ENCODE measurements at places on chromosomes 6 and 20.

GRCh38 chr20:44485078-44485829, 9.6 kb downstream of the TTPAL start:
- DNase-seq: no peak

DNA sequence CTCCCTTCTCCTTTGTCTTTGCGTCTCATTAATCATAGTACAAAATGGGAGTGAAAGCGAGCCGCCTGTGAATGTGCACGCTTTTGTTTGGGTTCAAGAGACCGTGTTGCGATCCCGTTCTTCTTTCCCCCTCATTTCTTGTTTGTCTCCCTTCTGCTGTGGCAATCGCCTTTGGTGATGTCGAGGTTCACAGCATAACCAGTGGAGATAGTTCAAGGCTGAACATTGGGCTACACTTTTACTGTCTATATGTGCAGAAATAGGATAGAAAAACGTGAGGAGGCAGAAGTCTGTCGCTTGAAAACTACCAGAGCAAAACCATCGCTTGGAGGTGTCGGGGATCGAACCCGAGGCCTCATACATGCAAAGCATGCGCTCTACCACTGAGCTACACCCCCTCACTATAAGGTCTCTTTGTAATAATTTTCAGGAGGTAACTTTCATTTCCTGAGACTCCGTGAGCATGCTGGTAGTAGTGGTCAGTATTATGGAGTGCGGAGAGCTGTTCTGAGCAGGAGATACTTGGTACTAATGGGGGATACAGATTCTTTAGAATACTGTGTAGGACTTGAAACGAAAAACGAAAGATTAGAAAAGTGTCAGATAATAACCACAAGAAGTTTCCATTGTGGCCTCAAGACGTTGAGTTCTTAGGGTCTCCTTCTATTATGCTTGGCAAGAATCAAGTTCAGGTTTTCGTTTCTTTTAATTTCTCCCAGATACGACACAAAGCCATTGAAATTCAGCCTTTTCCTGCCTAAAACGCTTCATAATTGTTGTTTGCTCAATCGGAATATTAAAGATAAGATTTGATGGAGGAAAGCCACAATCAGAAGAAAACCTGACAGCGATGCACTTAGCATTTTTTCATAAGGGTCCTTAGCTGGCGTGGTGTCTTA, 106.6 kb downstream of the TRIM27 start:
- peak; percentile 36 for DNase-seq

GRCh38 chr6:53691252-53691651, 25.7 kb upstream of the KLHL31 start:
- DNase-seq: no peak

DNA sequence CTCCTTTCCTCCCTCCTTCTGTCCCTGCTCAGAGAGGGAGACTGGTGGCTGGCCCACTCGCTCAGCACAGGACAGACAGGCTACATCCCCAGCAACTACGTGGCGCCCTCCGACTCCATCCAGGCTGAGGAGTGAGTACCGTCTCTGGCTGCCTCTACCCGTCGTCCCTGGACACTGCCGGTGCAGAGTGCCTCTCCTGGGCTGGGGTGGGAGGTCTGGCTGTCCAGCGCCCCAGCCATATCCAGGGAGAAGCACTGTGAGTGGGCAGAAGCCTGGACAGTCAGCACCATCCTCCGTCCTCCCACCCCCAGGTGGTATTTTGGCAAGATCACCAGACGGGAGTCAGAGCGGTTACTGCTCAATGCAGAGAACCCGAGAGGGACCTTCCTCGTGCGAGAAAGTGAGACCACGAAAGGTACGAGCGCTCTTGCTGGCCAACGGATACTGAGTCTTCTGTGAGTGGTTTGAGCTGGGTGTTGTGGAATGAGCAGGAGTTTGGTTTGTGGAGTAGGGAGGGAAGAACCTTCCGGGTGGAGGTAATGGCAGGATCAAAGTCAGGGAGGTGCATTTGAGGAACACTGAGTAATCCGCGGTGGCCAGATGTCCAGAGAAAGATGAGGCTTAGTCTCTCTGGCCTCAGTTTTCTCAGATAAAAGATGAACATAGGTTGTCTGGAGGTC, 48.1 kb downstream of the SRC start:
- no peak for DNase-seq

GRCh38 chr6:108712946-108713345, 135.3 kb upstream of the ARMC2 start:
- DNase-seq: no peak

- DNase-seq: peak; percentile 57
Measured at GRCh38 chr6:139369568-139370282, 4.7 kb downstream of the CITED2 start.
